ENCODE measurements at places on chromosomes 5 and 9. TPM values are rescaled to one million over a fixed set of nuclear protein-coding genes. Genes with fewer than 3 reads are reported as not detected.

DNA sequence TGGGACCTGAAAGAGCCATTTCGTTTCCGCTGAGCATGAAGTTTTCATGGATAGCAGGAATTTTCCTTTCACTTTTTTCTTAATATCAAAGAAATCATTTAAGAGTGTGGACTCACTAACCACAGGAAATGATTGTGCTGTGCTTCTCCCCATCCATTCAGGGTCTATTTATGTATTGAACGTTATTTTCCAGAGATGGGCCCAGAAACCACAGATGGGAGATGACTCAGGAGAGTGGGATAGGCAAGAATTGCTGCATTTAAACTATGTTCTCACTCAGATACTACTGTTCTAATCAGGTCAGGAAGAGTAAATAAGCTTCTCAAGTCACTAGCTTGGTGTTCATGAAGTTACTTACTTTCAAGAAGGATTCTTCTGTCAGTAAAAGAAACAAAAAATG lies 763.8 kb downstream of the DTWD2 start:
- peak; percentile 33 for DNase-seq

GRCh38 chr9:121055642-121056143 lies 5.6 kb upstream of the C5 start:
- peak; percentile 20 for DNase-seq

- DNase-seq = peak; percentile 17
Observed at GRCh38 chr5:136236479-136237083, 43.6 kb upstream of the SMIM32 start.

DNA sequence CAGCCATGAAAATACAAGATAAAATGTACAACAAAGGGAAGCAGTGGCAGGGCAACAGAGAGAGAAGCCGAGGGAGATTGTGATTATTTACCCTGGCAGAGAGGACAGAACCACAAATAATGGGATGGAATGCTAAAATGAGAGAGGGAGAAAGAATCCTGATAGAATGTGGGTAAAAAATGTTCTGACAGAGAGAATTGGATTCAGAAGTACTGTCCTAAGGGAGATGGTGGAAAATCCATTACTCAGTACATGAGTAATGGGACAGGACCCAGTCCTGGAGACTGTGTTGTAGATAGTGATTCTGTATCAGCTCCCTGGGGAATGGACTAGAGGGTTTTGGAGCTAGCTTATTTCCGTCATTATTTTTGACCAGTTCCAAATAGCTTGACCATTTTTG lies 831.5 kb downstream of the MAT2B start:
- peak; percentile 61 for DNase-seq

DNA sequence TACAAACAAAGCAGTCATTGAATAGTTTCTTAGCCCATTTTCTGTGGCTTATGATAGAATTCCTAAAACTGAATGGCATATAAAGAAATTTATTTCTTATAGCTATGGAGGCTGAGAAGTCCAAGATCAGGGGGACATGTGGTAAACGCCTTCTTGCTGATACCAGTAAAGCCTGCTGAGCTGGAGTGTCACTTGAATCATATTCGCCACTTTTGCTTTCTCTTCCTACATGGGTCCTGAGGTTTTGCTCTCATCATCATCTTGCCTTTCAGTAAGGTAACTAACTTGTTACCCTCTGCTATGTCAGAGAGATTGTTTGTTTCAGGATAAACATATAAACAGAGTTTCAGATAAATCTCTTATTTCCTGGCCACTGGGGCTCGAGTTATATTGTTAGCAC lies 203.3 kb upstream of the DMRT1 start:
- DNase-seq = no peak

DNA sequence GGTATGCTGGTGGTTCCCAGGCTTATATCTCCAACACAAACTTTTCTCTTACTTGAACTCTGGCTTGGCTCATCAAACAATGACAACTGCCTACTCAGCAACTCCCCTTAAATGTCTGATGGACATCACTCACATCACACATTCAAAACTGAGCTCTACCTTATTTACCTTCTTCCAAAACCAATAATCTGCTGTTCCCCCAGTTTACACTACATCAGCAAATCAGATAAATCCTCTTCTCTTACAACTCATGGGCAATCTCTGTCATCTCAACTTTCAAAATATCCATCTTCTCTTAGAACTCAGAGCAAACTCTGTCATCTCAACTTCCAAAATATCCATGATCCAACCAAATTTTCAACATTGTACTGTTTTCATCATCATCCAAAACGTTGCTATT lies 2347.9 kb upstream of the ACO1 start:
- DNase-seq = no peak

DNA sequence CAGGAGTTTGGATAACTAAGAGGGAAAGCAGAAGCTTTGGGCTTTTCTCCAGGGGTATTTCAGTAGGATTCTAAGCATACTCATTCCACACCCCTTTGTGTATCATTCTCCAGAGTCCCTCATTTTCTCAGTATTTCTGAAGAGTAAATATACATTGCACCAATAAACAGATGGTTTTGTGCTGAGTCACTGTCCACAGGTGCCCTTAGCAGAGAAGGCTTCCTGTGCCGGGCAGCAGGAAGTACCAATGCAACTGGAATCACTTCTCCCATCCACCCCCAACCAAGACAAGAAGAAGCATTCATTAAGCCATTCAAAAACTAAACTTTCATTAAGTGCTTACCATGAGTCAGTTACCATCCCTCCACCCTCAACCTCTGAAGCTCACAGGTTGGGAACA lies 3.6 kb upstream of the CCNJL start:
- DNase-seq = no peak

DNA sequence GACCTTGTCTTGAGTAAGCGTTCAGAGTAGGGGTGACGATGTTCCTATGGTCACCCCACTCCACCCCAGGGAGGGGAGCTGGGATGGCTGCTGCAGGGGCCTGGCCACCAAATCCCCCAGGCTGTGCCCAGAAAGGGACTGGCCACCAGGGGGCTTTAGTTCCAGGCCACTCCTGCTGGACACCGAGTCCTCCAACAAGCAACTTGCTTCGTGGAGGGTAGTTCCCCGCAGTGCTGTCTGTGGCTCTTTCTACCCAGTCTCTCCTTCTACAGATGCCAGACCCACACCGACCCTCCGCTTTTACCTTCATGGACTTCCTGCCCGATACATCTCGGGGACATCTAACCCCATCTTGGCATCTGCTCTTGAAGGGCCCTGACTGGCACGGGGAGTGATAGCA lies 35.7 kb upstream of the GABRP start:
- peak; percentile 10 for DNase-seq

- no peak for DNase-seq
Observed at GRCh38 chr9:14399756-14400657, 86.1 kb upstream of the NFIB start.

DNA sequence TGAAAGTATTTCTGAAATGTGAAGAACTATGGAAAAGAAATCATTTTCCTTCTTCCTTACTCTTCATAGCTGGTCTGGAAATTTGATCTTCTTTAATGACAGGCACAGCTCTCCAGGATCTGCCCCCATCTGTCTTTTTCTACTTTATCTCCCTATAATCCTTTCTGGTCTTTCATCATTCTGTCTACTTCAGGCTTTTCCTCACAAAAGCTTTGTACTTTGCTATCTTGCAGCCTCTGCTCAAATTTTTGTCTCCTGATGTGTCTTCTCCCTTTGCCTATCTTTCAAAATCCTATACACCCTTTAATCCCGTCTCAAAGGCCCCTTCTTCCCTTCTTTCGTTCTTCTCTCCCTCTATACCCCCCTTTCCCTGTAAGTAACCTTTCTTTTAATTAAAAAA lies 114.9 kb upstream of the ATP10B start:
- DNase-seq = no peak

Gene C5orf52
- not detected for polyA plus RNA-seq

Gene PDE8B
- polyA plus RNA-seq = 0.33 TPM

Gene ADRB2
- polyA plus RNA-seq = 0.09 TPM

All from GM23248 (cell line).